ENCODE measurements at places on chromosomes 2 and 18. TPM values are rescaled to one million over a fixed set of nuclear protein-coding genes. Genes with fewer than 3 reads are reported as not detected.

Gene ALK
- not detected for total RNA-seq

Gene POTEC
- total RNA-seq, result not detected

Gene CFAP210
- total RNA-seq, result not detected

Gene PJVK
- total RNA-seq, result 0.69 TPM

Gene FBXO11
- 119 TPM for total RNA-seq

Gene NYAP2
- not detected for total RNA-seq

Data from dermis lymphatic vessel endothelial cell (primary cell).